ENCODE measurements at places on chromosomes 12 and 14. TPM values are rescaled to one million over a fixed set of nuclear protein-coding genes. Genes with fewer than 3 reads are reported as not detected.

DLGAP5 gene
- 41.8 TPM for total RNA-seq

GLI1 gene
- total RNA-seq, result 1.1 TPM

SLC5A8 gene
- not detected for total RNA-seq

CCDC177 gene
- not detected for total RNA-seq

MEG3 gene
- total RNA-seq, result 351 TPM

KCNC2 gene
- total RNA-seq, result not detected
